ENCODE measurements at places on chromosomes 5 and 9. TPM values are rescaled to one million over a fixed set of nuclear protein-coding genes. Genes with fewer than 3 reads are reported as not detected.

DNA sequence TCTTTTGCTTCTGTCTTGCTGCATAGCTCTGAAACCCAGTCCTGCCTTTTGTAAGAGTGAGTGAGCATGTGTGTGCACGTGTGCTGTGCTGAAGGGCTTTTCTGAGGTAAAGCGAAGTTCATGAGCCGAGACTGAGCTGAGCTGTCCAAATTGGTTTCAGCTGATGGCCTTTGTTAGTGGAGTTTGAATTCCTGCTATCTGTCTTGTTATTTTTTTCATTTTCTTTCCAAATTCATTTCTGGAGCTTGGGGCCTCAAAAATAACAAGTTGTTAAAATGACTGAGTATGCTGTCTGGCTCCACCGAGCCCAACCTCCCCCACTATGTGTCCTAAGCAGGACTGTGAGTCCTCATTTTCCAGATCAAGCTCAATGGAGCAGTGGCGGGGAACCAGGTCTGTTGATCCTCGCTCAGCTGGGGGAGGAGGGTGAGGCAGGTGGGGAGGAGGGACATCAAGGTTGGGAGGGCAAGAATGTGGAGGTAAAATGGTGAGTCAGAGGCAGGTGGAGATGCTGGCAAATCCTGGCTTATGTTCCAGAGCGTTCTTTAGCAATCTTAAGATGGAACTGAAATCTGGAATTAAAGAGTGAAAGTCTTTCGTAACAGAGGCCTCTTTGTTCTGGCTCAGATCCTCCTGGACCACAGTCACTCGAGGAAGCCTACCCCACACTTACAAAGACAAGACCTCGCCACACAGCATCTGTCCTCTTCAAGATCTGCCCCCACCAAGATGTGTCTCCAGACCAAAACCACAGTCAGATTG is 63.9 kb downstream of the SREK1 start:
- DNase-seq = no peak

The SH3PXD2B gene
- total RNA-seq = 30.6 TPM

The AMBP gene
- 1,366 TPM for total RNA-seq

DNA sequence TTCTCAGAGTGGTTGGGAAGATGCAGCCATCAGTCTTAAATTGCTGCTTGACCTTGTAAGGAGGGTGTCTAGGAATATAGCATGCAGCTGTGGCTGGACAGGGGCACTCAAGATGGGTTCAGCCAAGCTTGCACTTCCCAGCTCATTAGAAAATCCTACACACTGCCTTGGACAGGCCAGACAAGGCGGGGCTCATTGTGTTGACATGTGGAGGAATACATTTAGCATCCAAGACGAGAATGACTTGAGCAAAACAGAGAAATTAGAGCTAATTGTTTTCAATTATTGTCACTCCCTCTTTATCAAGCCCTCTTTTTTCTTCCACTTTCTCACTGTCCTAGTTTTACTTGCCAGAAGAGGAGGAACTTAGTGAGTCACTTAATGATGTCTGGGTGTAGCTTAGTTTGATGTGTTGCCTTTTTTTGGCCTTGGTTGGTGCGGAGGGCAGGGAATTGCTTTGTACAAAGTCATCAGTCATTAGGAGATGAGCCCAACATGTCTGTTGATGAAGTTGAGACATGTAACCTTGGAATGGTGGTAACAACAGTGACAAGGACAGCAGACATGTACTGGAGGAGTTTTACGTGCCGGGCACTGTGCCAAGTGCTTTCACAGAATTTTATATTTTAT is 1219.3 kb upstream of the WWC1 start:
- DNase-seq = no peak

DNA sequence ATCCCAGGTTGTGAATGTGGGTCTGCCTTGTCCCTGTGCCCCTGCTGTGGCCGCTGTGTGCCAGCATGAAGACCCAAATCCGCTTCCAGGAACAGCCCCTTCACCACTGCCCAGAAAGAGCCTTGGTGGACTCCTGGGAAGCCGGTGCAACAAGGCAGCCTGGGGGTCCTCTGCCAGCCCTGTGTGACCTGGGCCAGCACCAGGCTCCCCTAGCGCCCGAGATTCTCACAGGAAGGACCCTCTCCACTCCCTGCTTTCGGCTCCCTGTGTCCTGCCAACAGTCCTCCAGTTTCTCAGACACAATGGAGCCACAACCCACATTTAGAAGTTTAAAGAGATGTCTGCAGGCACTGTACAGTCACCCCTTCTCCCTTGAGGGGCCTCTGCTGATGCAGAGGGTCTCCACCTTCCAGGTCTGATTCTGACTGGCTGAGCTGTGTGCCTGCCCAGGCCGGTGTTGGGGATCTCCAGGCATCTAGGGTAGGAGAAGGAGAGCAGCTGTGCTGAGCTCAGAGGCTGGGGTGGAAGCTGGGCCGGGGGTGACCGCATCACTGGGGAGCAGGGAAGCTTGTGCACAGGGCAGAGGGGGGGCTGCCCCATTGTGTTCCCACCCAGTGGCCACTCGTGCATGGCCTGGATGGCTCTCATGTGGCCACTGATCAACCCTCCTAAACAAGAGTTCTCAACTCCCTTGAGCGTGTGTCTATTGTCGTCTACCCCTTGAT is 174.0 kb downstream of the IRX2 start:
- peak; percentile 4 for DNase-seq

- no peak for DNase-seq
Observed at GRCh38 chr5:167804512-167805220, 486.8 kb upstream of the WWC1 start.

DNA sequence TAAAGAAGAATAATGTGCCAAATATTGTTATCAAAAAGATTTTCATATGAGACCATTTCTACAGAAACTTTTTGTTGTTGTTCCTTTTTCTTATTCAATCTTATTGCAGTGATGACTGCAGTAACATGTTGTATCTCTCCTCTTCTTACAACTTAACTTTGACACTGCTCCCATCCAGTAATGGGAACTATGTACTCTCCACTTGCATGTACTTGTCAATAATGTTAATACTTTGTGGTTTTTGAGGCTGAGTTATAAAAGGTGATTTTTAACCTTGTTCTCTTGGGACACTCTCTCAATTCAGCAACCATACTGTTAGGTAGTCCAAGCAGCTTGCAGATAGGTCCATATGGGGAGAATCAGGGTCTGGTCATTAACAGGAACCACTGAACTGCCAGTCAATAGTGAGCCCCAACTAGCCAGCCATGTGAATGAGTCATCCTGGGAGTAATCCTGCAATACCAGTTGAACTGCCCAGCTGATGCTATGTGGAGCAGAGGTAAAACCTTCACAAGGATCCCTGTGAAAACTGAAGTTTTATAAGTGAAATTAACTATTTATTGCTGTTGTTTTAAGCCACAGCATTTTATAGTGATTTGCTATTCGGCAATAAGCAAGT is 199.6 kb upstream of the DAB2 start:
- peak; percentile 80 for DNase-seq

DNA sequence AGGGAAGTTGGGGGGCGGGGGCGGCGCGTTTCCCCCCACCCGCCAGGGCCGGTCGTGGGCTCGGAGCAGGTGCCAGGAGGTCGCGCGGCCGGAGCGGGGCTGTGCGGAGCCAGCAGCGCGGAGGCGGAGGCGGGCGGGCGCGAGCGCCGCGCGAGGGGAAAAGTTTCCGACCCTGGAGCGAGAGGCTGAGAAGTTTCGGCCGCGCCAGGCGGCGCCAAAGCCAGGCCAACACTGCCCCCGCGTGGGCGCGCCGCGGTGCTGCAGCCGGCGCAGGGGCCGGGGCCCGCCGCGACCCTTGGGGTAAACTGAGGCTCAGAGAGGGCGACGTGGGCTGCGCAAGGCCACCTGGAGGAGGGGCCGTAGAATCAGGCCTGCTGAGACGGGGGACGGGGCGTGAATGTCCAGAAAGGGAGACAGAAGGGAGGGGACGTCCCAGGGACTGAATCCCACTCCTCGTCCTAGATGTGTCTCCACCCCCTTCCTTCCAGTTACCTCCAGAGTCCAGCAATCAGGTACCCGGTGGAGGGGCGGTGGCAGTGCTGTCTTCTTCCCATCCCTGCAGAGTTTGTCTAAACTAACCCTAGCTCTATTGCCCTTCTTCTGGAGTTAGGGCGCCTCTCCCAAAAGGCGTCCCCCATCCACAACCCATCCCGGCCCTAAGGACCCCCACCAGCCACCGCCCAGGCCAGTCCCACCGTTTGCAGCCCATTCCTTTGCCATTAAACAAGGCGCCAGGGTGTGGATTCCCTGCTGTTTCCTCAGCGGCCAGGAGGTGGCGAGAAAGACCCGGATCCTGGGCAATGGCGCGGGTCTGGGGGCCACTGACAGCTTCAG is 10.2 kb downstream of the C9orf50 start:
- peak; percentile 82 for DNase-seq

- DNase-seq = no peak
Observed at GRCh38 chr5:94181895-94182294, 436.5 kb downstream of the KIAA0825 start.

The PCDHB6 gene
- total RNA-seq = 0.60 TPM

The DNAJC18 gene
- total RNA-seq = 14.6 TPM

GRCh38 chr5:8585230-8586018 is 716.5 kb downstream of the MTRR start:
- DNase-seq = no peak

DNA sequence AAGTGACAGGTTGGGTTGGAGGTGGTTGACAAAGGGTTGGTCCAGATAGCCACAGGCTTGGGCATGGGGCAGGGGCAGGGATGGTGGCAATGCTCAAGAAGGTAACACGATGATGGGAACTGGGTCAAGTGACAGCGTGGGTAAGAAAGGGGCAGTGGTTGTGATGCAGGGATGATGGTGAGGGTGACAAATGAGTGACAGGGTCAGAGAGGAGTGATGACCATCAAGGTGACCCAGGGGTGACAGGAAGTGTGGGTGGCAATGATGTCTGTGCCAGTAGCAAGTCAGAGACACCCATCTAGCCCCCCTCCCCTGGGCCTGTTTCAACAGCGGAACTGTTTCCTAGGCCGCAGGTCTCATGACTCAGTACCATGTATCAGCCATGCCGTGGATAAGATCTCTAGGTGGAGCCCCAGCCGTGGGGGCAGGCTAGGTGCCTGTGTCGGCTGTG is 20.5 kb downstream of the AQP3 start:
- no peak for DNase-seq

GRCh38 chr5:109756543-109757185 is 66.9 kb downstream of the MAN2A1 start:
- no peak for DNase-seq

DNA sequence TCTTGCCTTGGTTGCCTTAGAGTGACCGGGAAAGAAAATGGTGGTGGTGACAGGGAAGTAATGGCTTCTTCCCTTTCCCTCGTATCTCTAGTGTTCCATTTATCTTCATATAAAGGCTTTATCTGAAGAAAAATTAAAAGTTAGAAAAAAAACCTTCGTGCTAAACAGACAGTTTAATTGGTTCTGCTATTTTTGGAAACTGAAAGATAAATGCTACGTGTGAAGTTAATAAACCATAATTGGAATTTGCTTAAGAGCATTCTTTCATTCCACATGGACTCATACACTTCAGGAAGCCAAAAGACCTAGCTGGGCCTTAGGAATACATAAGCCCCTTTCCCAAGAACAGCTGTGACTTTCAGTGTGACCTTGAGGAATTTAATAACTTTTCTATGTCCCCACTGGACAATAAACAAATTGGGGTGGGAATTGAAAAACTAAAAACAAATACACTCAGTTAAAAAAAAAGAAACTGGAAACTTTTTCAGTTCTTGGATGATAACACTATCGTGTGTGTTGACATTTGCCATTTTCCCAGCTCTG is 818.8 kb upstream of the WWC1 start:
- DNase-seq = no peak

DNA sequence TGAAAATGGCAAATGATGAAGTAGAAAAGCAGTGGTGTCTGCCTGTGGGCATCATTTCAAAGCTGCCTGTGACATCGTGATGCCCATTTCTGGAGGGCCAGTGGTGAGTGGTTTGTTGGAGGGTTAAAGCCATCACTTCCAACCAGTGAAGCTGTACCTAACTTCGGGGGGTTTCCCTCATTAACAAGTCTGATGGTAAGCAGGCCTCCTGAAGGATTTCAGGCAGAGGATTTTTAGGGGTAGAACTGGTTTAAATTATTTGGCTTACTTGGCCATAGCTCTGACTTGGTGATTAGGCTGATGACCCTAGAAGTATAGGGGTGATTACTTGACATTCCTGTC is 10.7 kb downstream of the TNFAIP8 start:
- DNase-seq = no peak

The IFNK gene
- total RNA-seq = not detected

The LCN1 gene
- total RNA-seq = not detected

DNA sequence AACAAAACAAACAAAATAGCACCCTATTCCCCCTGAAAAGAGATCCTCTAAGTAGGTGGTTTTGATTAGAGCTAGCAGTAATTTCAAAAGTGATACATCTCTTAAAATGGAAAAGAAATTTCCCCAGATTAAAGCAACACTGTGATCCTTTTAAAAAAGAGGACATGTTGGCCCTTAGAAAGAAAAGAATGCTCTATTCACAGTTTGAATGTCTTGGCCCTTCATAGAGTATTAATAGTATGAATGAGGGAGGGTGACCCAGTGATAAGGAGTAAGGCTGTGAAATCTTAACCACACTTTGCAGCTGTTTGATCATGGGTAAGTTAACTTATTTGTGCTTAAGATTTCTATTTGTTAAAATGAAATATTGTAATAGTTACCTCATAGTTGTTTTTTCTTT is 467.7 kb upstream of the MEF2C start:
- DNase-seq = no peak

- no peak for DNase-seq
Observed at GRCh38 chr9:123309611-123310010, 41.2 kb upstream of the STRBP start.

The FNIP1 gene
- total RNA-seq = 36.1 TPM

DNA sequence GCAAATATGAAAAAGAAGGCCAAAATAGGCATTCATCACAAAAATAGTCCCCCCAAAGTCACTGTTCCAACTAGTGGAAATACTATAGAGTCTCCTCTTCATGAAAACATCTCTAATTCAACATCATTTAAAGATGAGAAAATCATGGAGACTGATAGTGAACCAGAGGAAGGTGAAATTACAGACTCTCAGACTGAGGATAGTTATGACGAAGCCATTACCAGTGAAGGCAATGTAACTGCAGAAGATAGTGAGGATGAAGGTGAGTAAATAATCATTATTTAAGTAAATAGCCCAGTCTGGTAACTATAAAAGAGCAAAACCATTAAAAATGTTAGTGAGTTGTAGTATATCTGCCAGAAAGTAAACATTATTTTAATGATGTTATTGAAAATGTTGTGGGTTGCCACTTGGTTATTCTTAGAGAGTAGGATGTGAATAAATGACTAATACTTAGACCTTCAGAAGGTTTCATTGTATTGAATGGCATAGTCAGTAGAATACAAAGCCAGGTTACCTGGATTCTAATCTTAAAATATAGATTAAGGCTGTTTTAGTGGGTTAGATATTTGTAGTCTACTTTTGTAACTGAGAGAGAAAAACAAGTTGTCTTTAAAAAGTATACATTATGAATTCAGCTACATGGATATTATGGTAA is 16.3 kb downstream of the AGGF1 start:
- no peak for DNase-seq

GRCh38 chr9:98993570-98993945 is 49.9 kb downstream of the COL15A1 start:
- DNase-seq = no peak

Data from mucosa of gallbladder (tissue), 1 donor.